CD8-positive, alpha-beta memory T cell (primary cell): ENCODE measurements at places on chromosomes 7 and 10.
A peak's percentile ranks its signal among the peaks of the same experiment; 100 is the strongest.

- DNase-seq = no peak
These were observed 13.6 kb upstream of the MYL7 start for GRCh38 chr7:44154703-44155102.

DNA sequence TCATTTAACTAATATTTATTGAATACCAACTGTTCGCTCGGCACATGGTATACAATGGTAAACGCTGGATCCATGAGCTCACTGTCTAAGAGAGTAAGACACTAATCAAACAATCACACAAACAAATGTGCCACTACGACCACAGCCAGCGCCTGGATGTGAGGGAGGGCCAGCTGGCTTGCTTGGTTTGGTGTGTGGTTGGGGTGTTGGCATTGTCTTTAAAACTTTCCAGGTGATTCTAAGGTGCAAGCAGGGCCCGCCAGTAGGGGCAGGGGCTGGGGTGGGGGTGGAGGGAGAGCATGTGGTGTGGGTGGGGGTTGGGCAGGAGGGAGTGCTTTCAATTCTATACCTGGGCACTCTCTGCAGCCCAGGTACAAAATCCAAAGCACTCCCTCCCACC is 31.6 kb downstream of the ADRA2A start:
- DNase-seq = no peak

- DNase-seq = no peak
These were observed 649.2 kb downstream of the SDK1 start for GRCh38 chr7:3950249-3950648.

GRCh38 chr10:86709396-86710185 is 41.3 kb downstream of the LDB3 start:
- peak; percentile 26 for DNase-seq

DNA sequence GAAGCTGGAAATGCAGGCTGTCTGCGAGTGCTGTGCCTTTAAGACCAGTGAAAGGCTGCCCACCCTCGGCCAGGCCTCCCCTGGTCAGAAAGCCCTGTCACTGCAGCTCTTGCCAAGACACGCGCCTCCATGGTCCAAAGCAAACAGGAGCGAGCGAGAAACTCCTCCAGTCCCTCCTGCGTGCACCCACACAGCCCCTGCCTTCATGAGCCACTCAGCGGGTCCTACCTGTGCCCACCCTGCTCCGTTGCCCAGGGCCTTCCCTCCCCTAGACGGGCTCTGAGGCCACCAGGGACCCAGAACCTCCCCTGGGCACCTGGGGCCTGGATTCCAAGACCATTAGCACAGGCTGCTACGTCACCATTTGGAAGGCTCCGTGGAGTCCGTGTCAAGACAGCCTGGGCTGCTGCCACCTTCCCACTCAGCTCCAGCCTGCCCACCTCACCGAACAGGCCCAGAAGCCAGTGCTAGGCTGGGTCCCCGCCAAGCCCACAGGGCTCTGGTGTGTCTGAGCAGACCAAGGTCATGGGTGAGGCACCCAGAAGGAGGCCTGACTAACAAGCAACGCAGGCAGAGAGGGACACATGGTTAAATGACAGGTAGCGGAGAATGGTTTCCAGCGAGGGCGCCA is 144.5 kb downstream of the NEURL1 start:
- no peak for DNase-seq

GRCh38 chr10:102394801-102395399 is 605 bp upstream of the NFKB2 start:
- no peak for DNase-seq
